NCI-H1436 (cell line): ENCODE measurements at places on chromosomes 4 and X.

GRCh38 chr4:147396105-147396504 lies 84.8 kb upstream of the EDNRA start:
- DNase-seq, result no peak

DNA sequence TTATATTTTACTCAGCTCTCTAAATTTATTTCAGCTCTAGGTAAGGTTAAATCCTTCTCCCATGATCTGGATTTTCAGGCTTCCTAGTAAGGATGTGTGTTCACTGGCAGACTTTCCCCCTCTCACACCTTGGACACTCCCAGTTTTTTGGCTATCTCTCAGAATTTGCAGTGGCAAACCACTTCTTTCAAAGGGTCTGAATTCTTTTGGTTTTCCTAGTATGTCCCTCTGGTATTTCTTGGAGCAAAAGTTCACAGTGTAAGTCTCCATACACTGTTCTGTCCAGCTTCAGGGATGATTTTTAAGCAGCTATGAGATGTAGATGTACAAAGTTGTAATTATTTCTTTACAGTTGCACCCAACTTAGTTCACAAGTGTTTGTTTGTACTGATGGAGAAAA lies 653.8 kb upstream of the GALNT7 start:
- no peak for DNase-seq

GRCh38 chr4:68630371-68630770 lies 40.1 kb downstream of the UGT2B15 start:
- DNase-seq, result no peak

GRCh38 chr4:145583191-145584055 lies 35.8 kb upstream of the MMAA start:
- no peak for DNase-seq

DNA sequence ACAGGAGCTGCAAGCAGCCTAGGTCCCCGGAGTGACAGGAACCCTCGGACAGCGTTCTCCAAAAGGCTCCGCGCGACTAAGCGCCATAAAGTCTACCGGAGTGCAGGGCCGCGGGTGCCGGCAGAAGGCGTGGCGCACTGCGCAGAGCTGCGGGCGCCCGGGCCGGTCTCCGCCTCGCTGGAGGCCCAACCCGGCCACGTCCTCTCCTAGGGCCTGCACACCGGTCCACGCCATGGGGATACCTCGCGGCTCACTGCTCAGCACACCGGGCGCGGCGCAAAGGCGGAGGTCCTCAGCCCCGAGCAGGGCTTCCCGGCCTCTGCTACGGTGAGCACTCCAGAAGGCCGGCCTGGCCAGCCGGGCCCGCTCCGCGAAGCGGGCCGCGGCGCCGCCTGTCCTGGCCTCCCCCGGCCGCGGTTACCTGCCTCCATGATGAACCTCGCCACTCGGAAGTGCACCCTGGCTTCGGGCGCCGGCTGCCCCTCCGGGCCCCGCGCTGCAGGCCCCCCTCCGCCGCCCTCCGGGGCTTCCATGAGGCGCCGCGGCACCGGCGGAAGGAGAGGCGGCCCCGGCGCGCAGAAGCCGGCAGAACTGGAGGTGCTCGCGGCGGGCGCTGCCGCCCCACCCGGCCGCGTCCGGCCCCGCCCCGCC lies at the start of gene CCNQ:
Gene CCNQ (minus strand): TSS at position 599 of the 651 bp plus-strand sequence. CDS start 66 bp downstream, at position 533.
- DNase-seq, result no peak

DNA sequence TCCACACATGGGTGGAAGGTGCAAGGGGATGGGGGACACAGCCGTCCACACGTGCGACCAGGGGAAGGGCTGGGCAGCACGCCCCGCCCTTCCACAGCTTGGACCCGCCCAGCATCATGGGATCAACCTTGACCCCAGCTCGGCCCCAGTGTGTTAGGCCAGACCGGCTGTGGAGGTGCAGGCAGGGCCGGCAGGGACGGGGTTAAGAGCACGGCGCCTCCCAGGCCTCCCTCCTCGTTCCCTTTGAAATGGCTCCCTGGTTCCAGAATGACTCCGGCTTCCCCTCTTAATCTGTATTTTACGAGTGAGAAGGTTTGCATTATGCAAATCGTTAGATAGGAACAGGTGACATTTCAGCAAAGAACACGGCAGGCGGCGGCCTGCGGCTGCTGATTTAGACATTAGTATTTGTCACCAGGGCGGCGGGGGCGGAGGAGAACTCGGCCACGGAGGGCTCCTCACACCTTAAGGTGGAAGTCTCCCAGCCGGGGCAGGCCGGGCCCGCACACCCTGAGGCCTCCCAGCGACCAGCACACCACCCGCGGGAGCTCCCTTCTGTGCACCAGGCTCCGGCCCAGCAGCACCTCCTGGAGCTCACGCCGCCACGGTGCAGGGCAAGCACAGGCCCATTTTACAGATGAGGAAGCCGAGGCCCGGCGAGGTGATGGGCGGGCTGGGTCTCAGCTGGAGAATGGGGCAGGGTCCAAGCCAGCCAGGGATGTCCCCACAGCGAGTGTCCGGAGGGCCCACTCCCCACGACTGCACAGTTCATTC lies 116.1 kb downstream of the FAM53A start:
- DNase-seq, result no peak

GRCh38 chr4:3767570-3768288 lies 1.5 kb downstream of the ADRA2C start:
- DNase-seq, result no peak

DNA sequence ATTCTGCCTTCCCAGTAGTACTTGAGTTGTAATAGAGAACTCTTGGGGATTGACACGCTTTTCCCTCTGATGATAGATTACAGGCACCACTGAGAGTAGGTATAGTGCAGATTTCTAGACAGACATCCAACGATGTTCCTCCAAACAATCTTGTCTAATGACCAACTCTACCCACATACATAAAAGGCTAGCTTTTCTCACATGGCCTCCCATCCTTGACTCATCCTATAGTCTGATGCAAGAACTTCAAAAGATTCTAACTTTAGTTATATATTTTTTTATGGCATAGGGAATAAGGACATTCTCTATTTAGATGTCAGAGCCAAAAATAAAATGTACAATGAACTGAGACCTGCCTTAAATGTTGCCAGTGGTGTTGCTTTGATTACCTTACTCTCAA lies 60.9 kb downstream of the GLRA2 start:
- DNase-seq, result no peak

- DNase-seq, result no peak
These were observed 3.6 kb downstream of the CASP6 start for GRCh38 chr4:109699553-109700225.

DNA sequence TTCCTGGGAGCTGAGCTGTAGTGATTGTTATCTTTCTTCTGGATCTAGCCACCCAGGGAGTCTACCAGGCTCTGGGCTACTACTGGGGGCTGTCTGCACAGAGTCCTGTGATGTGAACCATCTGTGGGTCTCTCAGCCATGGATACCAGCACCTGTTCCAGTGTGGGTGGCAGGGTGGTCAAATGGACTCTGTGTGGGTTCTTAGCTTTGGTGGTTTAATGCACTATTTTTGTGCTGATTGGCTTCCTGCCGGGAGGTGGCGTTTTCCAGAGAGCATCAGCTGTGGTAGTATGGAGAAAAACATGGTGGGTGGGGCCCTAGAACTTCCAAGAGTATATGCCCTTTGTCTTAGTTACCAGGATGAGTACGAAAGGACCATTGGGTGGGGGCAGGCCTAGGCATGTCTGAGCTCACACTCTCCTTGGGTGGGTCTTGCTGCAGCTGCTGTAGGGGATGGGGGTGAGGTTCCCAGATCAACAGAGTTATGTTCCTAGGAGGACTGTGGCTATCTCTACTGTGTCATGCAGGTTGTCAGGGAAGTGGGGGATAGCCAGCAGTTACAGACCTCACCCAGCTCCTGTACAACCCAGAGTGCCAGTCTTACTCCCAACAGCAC lies 264.8 kb upstream of the LDB2 start:
- no peak for DNase-seq

- DNase-seq, result no peak
These were observed 4.5 kb downstream of the BST1 start for GRCh38 chr4:15707363-15707715.

DNA sequence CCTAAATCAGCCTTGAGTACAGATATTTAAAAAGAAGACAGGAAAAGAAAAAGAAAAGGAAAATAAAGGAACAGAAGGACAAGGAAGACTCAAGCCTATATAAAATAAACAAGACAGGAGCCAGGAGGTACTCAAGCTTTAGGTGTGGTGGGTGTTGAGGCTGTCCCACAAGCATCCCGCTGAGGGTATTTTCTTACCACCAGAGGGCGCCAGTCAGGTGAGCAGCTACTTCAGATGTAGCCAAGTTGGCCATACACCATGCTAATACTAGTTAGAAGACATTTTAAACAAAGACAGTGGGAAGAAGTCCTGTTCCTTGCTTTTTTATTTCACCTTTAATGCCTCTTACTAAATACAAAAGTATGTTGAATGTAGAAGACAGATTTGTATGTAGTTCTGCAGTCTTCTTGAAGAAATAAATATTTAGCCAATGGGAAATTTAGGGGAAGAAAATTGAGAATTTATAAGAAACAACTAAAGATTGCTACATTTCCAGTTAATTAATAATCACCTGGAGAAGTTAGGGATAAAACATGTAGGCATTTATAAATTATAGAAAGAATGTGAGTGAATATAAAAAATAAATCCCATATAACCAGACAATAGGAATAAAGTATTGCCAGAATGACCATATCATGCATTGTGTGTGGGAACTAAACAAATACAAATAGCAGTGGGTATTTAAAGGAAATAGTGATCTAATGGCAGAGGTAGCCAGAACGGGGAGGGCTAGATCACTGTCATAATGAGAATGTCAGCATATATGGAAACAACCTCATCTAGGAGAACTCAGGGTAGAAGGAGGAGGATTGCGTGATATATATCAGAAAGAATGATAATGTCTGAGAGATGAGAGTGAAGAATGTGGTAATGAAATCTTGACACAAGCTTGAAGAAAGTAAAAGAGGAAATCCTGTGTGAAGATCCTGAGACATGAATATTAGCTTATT lies 71.0 kb downstream of the MTHFD2L start:
- DNase-seq, result peak; percentile 46

- DNase-seq, result no peak
These were observed 8.2 kb downstream of the ARHGAP4 start for GRCh38 chrX:153917869-153918268.

DNA sequence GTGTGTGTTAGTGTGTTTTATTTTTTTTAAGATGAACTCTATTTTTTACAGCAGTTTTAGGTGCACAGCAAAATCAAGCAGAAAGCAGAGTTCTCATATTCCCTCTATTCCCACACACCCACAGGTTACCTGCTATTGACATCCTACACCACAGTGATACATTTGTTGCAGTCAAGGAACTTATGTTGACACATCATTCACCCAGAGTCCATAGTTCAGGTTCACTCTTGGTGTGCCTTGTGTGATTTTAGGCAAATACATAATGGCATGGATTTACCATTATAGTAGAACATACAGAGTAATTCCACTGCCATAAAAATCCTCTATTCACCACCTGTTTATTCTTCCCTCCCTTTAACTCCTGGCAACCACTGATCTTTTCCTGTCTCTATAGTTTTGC lies 28.7 kb downstream of the DIAPH2 start:
- DNase-seq, result no peak

GRCh38 chrX:39472161-39472560 lies 625.6 kb downstream of the BCOR start:
- no peak for DNase-seq

DNA sequence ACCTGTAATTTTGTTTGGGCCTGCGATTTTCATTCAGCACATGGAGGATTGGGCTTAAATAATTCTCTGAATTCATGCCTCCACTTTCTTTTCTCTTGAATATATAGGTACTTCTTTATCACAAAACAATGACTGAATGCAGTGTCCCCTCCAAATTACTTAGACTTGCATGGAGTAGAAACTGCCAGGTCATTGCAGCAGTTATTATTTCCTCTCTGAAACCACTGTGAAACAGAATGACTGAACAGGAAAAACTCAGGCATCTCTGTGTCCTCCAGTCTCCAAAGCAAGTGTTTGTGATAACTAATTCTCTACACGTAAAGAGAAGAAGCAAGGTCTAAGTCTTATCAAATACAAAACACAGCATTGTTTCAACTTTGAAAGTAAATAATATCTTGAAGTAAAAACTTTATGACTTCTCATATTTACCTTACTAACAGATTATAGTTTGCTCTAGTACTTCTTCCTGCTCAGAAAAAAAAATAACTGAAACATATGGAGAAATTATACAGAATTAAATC lies 144.5 kb upstream of the DIAPH2 start:
- no peak for DNase-seq

- no peak for DNase-seq
These were observed 74.5 kb downstream of the MID1 start for GRCh38 chrX:10545882-10546281.

- no peak for DNase-seq
These were observed 32.6 kb upstream of the PHF8 start for GRCh38 chrX:54076903-54077302.

- no peak for DNase-seq
These were observed 121.0 kb downstream of the PPA2 start for GRCh38 chr4:105352826-105353225.

- DNase-seq, result no peak
These were observed 50.0 kb upstream of the AFAP1 start for GRCh38 chr4:7989654-7990053.

- DNase-seq, result no peak
These were observed 1.3 kb downstream of the PARM1 start for GRCh38 chr4:74934016-74934831.

GRCh38 chrX:40831750-40832149 lies 96.4 kb upstream of the MED14 start:
- no peak for DNase-seq

GRCh38 chrX:134591502-134591901 lies 66.8 kb downstream of the PLAC1 start:
- no peak for DNase-seq

- DNase-seq, result no peak
These were observed 45.4 kb downstream of the MAMLD1 start for GRCh38 chrX:150408561-150408960.

GRCh38 chrX:129686422-129686948 lies 31.7 kb upstream of the APLN start:
- no peak for DNase-seq

DNA sequence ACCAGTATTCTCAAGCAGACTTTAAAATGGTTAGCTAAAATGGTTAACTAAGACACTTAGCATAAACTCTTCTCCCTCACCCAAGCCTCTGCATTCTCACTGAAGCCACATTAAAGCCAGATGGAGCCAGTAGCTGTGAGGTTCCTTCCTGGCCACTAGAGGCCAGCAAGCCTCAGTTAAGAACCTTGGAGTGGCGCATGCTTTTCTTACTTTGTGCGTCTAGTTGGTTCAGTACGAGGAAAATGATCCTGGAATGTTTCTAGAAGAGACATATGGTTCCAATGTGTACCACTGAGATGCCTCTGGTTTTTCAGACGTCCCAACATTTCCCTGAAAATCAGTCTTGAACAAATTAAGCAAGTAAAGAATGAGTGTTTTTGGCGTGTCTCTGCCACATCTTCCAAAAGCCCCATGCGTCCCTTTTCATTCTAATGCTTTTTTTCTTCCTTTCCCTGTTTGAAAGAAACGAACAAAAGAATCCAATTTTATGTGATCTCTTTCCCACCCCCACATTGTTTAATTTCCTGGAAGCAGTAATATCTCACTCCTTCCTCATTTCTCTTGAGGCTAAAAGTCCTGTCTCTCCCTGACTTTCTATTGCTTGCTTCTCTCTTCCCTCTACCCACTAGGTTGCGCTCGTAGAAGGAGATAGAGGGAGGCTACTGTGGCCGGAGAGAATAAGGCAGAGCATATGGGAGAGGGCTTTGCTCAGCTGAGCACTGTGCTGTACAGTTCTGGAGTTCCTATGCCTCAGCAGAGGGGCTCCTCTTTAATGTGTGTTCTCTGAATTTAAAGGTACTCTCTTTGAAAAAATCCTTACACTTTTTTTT lies 82.9 kb upstream of the TAB3 start:
- no peak for DNase-seq
